ENCODE measurements at places on chromosomes 12 and 14.

GRCh38 chr12:68561830-68562229 is 48.9 kb upstream of the RAP1B start:
- no peak for DNase-seq

GRCh38 chr14:93381644-93382043 is 34.7 kb downstream of the COX8C start:
- DNase-seq, result peak; percentile 6

GRCh38 chr14:103302966-103303365 is 31.1 kb upstream of the EIF5 start:
- no peak for DNase-seq

GRCh38 chr12:65965358-65965757 is 141.1 kb downstream of the HMGA2 start:
- no peak for DNase-seq

DNA sequence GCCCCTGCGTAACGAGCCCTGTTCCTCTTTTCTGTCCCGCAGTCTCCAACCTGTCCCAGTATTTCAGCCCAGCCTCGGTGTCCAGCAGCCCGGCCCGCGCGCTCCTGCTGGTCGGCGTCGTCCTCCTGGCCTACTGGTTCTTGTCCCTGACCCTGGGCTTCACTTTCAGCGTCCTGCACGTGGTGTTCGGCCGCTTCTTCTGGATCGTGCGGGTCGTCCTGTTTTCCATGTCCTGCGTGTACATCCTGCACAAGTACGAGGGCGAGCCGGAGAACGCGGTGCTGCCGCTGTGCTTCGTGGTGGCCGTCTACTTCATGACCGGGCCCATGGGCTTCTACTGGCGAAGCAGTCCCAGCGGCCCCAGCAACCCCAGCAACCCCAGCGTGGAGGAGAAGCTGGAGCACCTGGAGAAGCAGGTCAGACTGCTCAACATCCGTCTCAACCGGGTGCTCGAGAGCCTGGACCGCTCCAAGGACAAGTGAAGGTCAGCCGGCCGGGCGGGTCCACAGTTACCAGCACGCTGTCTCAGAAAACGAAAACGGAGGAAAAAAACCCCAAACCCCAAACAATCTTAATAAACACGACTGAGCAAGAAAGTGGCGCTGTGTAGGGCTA is 31.6 kb downstream of the BRI3BP start:
- no peak for DNase-seq

DNA sequence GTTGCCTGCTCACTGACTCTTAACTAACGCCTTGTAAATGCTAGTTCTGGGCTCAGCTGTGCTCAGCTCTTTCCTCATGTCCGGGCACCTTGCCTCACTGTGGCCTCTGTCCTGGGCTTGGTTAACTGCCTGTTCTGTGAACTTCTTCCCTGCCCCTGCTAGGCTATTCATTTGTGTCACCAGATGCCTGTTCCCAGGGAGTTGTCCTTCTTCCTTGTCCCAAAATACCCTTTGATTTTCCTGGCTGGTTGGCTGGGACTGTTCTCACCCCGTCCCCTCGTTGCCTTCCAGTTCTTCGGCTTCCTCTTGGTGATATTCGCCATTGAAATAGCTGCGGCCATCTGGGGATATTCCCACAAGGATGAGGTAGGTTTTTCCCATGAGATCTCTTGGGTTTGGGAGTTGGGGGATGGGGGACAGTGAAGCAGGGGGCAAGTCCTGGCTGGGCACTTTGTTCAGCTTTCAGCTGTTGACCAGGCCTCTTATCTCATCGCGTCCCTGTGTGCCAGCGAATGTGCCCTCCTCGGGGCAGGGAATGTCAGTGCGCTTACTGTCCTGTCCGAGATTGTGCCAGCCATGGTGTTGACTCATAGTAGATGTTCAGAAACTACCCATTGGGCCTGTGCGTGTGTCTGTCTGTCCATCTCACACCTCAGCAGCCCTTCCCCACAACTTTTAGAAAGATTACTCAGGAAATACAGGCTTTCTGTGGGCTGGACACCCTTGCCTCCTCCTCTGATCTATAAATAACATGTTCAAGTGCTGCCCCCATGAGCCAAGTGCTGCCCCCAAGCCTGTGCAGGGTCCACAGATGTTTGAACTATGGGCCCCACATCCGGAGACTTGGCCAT is 33.1 kb downstream of the CD9 start:
- no peak for DNase-seq

DNA sequence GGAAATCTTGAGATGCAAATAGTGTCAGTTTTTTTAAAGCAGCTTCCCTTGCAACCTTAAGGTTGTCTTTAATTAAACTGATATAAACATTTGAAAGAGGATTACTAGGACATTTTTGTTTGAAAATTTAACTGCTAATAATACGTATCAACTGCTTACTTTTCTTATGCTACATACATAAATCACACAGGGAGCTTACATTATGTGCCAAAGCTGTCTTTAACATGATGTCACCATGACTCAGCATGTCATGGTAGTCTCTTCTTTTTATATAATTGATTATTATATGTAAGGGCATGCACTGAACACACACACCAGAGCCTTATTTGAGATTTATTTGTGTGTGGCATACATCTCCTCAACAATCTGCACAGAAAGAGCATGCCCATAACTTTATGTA is 63.0 kb upstream of the PTHLH start:
- peak; percentile 38 for DNase-seq

Measured in kidney tubule cell (primary cell).